ENCODE measurements at places on chromosomes 2 and 18.

- DNase-seq = no peak
Measured at GRCh38 chr2:179059026-179059700, 9.2 kb upstream of the CCDC141 start.

DNA sequence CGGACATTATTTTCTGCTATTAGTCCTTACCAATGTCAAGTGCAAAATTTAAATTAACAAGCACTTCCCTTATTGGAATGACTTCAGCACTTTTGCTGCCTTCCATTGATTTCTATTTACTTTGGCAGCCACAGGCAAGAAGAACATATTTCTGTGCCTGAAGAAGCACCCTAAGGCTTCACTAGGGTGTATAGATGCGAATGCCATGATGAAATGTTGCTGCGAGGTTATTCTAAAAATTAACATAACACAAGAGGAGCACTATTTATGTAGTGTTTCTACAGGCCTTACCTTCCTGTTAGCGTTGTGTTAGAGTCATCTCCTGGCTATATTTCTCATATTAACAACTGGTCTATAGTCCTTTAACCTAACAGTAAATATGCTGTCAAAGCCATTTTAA is 365.0 kb upstream of the HNRNPA3 start:
- DNase-seq = no peak

GRCh38 chr2:149004836-149005235 is 33.7 kb upstream of the LYPD6B start:
- DNase-seq = no peak

- DNase-seq = no peak
Measured at GRCh38 chr2:189559579-189560272, 20.9 kb downstream of the SLC40A1 start.

DNA sequence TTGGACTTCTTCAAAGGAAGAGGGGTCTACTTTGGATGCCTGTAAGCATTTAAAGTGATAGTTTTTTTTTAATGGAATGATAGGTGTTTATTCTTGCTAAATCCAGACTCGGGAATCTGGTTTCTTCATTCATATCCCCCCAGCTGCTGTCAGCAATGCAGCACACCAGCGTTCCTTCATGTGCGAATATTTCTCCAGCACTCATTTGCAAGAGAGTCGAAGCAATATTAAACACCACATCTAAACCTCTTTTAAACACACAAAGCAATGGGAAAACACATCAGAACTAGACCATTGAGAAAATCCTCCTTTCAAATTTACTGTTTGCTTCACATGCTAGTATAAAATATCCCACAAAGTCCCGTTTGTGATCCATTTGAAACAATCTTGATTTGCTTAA is 563.7 kb downstream of the ARHGAP15 start:
- no peak for DNase-seq

GRCh38 chr18:7146067-7146466 is 28.5 kb upstream of the LAMA1 start:
- DNase-seq = no peak

DNA sequence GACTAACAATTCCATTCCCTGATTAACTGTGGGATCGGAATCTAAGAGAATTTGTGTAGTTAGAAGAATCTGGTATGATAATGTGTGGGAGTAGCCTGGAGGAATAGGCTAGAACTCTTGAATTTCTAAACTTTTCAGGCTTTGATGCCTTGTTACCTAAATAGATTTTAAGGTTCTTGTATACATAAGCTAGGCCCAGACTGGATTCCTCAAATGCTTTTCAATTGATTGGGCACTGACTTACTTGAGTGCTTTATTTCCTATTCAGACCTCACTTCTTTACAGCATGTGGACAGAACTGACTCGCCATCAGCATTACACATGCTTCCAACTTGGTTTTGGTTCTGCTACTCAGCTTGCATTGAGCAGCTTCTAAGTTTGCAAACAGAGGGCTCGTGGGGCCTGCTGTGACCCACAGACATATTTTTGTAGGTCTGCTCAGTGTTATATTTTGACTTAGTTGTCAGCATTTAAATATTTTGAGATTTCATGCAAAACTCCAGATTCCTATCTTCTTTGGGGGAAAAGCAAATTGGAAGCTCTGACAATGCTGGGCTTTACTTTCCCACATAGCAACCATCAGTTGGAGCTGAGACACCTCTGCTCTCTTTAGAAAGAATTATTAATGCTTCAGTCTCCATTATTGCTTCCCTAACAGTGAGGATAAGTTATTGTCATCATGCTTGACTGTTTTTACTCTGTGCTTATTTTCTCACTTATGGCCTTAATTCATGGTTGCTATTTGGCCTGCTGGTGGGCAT is 5.7 kb downstream of the PARD3B start:
- no peak for DNase-seq

GRCh38 chr2:237723602-237724001 is 75.0 kb upstream of the RBM44 start:
- no peak for DNase-seq

GRCh38 chr2:88824951-88825350 is 133.5 kb downstream of the RPIA start:
- no peak for DNase-seq

DNA sequence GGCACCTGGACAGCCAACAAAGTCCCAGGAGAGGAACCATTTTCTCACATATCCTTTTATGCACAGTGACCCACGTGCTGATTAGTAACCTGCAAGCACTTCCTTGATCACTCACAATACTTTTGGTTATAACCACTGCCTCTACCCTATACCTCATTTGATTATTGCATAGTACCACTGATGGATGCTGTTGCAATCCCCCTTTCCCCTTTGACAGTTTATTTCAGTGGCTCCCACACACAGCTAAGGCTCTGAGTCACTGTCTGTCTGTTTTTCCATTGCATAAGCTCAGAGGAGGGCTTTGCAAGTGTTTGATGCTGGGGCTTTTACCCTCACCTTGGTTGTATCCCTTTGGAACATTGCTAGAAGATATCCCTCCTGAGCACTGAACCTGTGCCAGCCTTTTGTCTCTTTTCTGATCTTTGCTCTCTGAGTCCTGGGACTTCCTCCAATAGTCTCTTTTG is 101.7 kb upstream of the RBBP8 start:
- DNase-seq = no peak

GRCh38 chr2:134504586-134505336 is 214.0 kb downstream of the TMEM163 start:
- DNase-seq = no peak

GRCh38 chr2:26088038-26088643 is 54.3 kb downstream of the RAB10 start:
- DNase-seq = no peak

- DNase-seq = no peak
Measured at GRCh38 chr18:159037-159652, 788 bp downstream of the USP14 start.

- DNase-seq = no peak
Measured at GRCh38 chr2:232571026-232571474, 20.6 kb downstream of the EIF4E2 start.

DNA sequence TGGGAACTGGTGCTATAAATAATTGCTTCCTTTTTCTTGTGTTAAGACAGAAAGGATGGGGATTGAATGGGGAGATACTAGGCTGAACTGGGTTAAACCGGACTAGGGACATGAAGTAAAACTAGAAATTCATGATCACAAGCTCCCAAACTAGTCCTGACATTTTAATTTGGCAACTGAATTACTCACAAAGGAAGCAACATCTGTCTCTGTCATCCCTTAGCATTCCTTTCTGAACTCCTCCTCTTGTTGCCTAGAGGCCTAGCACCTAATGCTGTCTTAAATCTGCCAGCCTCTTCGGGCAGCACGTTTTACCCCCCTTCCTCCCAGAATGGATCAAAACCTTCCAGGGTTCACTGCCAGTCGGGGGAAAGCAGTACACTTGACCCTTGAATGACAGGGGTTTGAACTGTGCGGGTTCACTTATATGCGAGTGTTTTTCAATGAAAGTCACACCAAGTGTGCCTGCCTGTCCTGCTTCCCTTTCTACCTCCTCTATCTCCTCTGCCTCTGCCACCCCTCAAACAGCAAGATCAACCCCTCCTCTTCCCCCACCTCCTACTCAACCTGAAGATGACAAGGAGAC is 8.2 kb downstream of the KCTD1 start:
- no peak for DNase-seq

GRCh38 chr18:38198526-38198925 is 632.9 kb upstream of the CELF4 start:
- no peak for DNase-seq

DNA sequence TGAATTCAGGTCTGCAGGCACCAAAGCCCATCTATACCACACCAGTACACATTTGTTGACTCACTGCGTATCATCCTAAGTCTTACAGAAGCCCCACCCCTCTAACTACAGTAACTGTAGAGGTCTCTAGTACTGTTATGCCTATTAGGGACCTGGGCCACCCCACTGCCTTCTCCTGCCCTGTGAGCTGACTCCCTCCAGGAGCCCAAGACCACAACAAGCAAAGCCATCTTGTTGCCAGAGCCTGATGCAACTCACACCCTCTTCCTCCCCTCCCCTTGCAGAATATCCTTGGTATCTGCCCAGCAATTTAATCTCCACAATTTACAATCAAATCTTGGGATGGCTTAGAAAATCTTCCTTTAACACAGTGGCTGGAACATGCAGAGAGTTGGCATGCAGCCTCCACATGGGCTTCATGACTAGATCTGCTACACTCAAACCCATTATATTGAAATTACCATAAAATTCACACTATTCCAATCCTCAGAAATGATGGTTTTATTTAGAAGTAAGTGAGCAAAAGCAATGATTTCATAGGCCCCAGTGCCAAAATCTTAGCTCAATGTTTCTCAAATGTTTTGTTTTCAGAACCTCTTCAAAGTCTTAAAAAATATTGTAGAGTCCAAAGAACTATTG is 17.7 kb upstream of the CYP1B1 start:
- no peak for DNase-seq

GRCh38 chr18:2325308-2325849 is 245.9 kb downstream of the METTL4 start:
- DNase-seq = no peak

- DNase-seq = no peak
Measured at GRCh38 chr2:236997069-236997715, 88.5 kb upstream of the COPS8 start.

GRCh38 chr2:204643326-204643725 is 98.1 kb downstream of the PARD3B start:
- no peak for DNase-seq

GRCh38 chr18:43398601-43399000 is 121.3 kb upstream of the SYT4 start:
- no peak for DNase-seq

- DNase-seq = no peak
Measured at GRCh38 chr2:148730085-148730484, 85.5 kb downstream of the EPC2 start.

GRCh38 chr2:28294451-28294850 is 98.2 kb upstream of the FOSL2 start:
- DNase-seq = no peak

- no peak for DNase-seq
Measured at GRCh38 chr2:45731141-45731540, 79.7 kb downstream of the PRKCE start.

DNA sequence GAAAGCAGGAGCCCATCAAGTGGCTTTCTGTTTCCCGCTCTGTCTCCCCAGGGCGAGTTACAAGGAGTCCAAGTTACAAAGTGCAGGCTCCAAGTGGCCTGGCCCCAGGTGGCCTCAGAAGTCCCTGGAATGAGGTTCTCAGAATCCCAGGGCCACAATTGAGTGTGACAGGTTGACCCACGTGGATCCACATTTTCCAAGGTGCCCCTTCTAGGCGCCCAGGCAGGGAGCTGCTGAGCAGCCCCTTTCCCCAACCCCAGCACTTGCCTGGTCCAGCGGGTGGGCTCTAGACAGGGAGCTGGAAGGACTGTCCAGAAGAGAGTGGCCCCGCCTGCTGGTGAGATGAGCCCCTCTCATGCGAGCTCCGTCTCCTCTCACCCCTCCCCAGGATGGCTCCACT is 253.4 kb downstream of the CYP26B1 start:
- no peak for DNase-seq

DNA sequence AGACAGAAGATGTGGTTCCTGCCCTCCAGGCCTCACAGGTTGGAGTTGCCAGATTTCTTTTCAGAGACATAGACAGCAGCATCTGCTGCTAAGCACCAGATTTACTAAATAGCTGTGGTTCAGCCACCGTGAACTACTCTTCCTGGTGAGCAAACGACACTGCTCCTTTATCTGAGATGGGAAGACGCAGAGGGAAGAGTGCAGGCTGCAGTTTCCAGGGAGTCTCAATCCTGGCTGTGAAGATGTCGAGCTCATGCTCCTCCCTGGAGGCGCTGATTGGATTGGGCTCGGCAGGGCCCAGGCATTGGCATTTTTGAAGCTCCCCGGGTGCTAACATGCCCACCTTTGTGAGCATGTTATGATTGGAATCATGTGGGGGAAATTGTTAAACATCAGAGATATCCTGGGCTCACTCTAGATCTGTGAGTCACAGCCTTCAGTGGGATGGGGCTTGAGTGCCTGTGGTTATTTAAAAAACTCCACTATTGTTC is 314.8 kb downstream of the TSN start:
- DNase-seq = no peak

DNA sequence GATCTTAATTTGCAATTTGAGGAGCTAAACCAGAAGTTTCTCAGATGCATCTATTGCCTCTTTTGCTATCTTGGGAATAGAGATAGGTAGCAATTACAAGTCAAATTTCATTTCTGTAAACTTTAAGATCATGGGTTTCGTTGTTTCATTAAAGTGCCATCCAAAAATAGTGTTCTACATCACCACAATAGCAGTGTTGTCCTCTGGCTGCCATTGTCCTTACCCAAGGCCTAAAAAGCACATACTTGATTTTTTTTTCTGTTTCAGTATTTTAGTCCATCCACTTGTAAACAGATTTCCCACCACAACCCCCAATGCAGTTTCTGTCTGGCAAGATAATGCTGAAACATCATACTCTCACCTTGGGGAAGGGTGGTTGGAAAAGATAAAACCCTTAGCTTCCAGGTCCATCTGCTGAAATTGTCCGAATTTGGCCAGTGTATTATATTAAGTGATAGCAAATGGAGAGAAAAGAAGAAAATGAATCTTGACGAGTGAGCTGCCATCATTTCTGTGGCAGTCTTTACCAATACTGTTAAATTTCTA is 136.2 kb downstream of the LCLAT1 start:
- no peak for DNase-seq

- no peak for DNase-seq
Measured at GRCh38 chr2:151891566-151892194, 63.5 kb upstream of the ARL5A start.

All from stimulated activated CD4-positive, alpha-beta T cell treated with anti-CD3 and anti-CD28 coated beads, Interleukin-1b, Interleukin-23, amount 100 ng/mL, for 24 hours (primary cell).